ENCODE measurements at places on chromosomes 4 and X.

DNA sequence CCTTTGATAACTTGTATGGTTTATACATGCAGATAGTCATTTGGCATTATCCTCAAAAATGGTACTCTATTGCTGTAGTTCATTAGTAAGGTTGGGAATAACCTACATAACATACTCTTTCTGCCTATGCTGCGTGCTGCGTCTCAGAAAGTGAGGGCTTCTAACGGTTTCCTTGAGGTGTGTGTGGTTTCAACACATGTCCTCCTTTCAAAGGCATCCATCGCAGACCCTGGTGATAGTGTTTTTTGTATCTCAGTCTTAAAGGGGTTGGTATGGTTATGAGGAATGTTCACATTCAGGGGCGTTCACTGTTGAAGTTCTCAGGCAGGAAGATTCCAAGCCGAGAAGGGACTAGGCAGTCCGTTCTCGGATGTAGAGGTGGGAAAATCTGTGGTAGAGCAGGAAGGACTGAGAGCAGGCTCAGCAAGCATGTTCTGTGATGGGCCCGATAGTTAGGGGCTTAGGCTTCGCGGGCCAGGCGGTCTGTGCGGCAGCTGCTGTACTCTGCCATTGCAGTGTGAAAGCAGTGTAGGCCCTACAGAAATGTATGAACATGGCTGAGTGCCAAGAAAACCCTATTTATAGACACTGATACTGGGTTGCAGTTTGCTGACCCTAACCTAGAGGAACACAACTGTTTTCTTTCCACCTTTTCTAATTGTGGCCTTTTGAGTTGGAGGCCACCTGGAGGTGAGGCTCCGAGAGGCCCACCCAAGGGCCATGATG, 123.2 kb downstream of the GPR143 start:
- no peak for DNase-seq

DNA sequence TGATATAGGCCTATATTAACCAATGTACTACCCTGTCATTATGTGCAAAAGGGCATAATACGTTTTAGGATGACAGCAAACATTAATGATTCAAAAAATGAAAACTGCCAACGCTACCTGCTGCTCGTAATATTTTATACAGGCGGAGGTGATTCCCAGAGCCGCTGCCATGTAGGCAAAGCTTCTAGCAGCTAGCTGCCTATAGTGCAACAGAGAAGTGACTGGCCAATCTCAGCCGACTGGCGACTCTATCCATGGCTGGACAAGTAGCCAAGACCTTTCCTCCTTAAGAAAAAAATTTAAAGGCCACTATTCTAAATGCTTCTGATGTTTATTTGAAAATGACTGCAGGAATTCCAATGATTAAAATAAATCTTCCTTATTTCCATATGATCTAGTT, 1.9 kb downstream of the PPARGC1A start:
- no peak for DNase-seq

DNA sequence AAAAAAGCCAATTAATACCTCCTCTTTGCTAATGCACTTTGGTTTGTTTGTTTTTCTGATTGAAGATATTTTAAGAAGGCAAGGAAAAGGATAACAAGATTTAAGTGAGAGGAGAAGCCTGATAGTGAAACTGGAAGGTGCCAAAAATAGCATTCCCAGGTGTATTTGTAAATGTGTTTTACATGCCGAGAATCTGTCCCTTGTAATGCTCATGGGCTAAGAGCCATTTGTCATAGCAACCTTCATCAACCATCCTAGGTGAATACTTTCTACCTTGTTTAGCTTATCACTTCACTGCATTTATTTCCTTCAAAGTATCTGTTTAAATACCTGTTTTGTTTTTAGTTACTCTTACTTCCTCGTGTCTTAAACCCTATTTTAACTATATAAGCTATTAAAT, 127.8 kb downstream of the KCTD8 start:
- no peak for DNase-seq

DNA sequence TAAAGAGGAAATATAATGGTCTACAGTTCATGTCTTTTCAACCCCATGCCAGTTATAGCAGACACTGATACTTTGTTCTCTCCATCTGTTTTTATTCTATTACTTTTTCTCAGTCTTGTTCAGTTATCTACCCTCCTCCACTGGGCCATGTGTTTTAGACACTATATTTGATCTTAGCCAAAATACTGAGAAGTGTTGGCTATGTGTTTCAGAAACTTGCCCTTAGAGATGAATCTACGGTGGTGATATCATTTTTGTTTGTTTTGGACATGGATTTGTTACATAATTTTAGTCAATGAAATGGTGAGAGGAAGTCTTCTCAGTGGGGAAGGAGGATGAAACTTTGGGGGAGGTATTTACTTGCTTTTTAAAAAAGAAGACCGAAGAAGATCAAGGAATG, 211.5 kb upstream of the DDX53 start:
- peak; percentile 24 for DNase-seq

- DNase-seq = peak; percentile 74
Measured at GRCh38 chr4:77586951-77587383, 18.7 kb upstream of the CXCL13 start.
